ENCODE measurements at places on chromosomes 4 and X.

DNA sequence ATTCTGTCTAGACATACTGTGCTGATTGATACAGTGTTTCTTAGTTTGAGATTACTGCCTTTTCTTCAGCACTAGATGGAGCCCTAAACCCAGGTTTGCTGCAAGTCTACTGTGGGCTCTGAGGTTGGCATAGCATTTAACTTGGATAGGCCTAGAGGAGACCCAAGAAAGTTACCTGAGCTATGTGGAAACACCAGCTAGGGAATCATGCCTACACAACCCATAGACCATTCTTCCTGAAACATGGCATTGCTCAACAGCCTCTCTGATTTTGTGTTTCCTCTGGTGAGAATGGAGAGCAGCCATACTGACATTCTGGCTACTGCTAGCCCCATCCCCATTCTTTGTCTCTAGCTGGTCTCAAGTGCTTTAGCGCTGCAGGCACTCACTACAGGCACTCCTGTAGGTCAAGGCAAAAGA is 287.7 kb upstream of the PCDH18 start:
- DNase-seq: no peak

DNA sequence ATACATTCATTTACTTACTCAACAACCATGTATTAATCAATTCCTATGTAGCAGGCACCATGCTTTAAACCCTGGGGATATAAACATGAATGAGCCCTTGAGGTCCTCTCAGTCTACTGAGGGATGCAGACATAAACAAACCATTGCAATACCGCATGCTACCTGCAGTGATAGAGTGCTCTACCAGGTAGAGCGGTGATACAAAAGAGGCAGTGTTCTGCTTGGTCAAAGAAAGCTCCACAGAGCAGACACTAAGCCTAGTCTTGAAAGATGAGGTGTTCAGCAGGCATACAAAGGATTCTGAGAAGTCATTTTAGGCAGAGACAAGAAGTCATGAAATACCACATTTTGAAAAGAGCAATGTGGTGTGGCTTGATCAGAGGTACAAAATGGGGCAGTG is 26.9 kb upstream of the AMOT start:
- DNase-seq: no peak

DNA sequence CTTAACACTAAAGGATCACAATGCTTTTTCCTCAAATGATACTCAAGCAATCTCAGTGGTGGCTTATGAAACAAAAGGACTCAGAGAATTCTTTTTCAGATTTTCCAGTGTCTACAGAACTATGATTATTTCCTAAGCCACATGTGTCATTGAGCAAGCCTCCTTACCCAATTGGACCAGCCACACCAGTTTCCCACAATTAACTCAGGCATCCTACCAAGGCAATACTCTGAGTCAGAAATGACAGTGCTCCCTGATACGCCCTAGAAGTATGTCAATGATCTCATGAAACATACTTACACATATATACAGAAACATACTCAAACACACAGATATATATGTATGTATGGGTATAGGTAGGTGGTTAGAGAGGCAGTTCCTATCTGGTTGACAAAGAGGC is 4.8 kb downstream of the ADAMTS3 start:
- no peak for DNase-seq

DNA sequence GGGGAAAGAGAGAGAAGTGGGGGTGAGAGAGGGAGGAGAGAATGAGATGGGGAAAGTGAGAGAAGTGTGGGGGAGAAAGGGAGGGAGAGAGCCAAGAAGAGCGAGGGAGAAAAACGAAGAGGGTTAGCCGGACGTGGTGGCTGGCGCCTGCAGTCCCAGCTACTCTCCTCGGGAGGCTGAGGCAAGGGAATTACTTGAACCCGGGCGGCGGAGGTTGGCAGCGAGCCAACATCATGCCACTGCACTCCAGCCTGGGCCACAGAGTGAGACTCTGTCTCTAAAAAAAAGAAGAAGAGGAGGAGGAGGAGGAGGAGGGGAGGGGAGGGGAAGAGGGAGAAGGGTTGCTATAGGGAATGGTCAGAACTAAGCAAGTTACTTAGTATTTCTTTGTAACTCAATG is 1.7 kb upstream of the NXT2 start:
- no peak for DNase-seq

GRCh38 chr4:184019076-184019475 is 114.0 kb downstream of the STOX2 start:
- DNase-seq: no peak

GRCh38 chr4:28482580-28483270 is 1622.1 kb downstream of the STIM2 start:
- DNase-seq: no peak

- no peak for DNase-seq
Measured at GRCh38 chr4:152460488-152460887, 75.4 kb downstream of the FBXW7 start.

GRCh38 chrX:99653352-99653751 is 756.7 kb downstream of the PCDH19 start:
- no peak for DNase-seq

DNA sequence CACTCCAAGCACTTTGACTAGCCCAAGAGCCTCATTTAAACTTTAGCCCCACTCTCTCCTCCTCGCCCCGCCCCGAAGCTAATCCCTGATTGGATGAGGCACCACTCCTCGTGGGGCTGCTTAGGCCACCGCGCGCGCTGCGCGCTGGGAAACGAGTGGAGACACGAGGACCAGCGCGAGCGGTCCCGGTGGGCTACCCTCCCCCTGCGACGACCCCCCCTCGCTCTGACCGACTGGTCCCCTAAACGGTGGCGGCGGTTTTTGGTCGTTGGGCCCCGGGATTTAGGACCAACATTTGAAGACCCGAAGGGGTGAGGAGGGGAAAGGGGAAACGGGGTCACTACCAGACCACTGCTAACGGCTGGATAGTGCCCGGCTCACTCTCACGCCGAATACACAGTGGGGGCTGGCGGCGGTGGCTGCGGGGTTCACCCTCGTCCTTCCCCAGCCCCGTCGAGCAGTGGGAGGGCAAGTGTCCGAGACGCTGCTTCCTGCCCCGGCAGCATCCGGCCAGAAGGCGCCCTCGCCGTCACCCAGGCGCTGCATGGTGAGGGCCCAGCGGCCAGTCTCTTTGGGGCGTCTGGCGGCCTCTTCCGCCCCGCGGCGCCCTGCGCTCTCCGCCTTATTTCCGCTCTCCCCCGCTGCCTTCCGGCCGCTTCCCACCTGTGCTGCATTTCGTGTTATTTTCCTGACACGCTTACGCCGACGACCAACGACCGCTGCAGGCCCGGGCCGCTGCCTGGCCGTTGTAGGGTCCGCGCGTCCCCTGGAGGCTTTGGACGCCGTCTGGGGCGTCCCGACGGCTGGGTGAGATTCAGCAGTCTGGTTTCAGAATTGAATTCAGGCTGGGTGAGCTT is at the start of gene RBM46:
TSS of gene RBM46 (plus strand) at position 147 of the 857 bp plus-strand sequence. CDS start 15,481 bp downstream, outside the sequence.
- DNase-seq: no peak

DNA sequence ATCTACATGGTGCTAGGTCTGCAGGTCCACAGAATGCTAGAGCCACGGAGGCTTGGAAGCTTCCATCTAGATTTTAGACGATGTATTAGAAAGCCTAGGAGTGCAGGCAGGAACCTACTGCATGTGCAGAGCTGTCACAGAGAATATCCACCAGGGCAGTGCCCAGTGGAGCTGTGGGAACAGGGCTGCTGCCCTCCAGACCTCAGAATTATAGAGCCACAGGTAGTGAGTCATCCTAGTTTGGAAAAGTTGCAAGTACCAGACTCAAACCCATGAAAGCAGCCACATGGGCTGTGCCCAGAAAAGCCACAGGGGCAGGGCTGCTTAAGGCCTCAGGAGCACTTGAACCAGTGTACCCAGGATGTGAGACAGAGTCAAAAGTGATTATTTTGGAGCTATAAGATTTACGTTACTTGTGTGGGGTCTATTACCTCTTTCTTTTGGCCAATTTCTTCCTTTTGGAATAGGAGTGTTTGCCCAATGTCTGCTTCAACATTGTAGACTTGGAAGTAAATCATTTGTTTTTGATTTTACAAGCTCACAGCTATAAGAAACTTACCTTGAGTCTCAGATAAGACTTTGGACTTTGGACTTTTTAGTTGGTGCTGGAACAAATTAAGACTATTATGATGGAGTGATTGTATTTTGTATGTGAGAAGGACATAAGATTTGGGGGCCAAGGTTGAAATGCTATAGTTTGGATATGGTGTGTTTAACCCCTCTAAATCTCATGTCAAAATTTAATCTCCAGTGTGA is 143.5 kb upstream of the CHRDL1 start:
- DNase-seq: no peak

- no peak for DNase-seq
Measured at GRCh38 chr4:100294356-100294755, 104.1 kb upstream of the DDIT4L start.

Measured in GM06990 (cell line).